Stimulated activated CD4-positive, alpha-beta T cell treated with anti-CD3 and anti-CD28 coated beads, TNF-alpha, amount 100 ng/mL, for 4 hours (primary cell): ENCODE measurements at places on chromosomes 13 and 19.

- DNase-seq, result no peak
Observed at GRCh38 chr13:27679396-27679795, 57.7 kb downstream of the POLR1D start.

GRCh38 chr13:44280456-44280855 lies 93.2 kb upstream of the SERP2 start:
- DNase-seq, result no peak

DNA sequence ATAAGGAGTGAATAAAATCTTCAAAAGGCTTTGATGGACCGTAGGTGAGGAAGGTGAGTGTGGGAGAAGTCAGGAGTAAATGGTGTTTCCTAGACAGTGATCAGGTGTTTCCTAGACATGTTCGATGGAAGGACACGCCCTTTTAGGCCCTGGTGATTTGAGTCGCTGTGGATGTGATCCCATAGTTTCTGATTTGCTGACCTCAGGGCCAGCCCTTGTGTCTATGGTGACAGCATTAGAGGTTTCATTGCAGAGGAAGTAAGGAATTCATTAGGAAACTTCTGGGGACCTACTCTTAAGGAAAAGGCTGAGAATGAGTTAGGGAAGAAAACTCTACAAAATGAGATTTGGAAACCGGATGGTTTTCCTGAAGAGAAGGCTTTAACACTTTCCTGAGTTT lies 31.5 kb upstream of the RNF113B start:
- no peak for DNase-seq

DNA sequence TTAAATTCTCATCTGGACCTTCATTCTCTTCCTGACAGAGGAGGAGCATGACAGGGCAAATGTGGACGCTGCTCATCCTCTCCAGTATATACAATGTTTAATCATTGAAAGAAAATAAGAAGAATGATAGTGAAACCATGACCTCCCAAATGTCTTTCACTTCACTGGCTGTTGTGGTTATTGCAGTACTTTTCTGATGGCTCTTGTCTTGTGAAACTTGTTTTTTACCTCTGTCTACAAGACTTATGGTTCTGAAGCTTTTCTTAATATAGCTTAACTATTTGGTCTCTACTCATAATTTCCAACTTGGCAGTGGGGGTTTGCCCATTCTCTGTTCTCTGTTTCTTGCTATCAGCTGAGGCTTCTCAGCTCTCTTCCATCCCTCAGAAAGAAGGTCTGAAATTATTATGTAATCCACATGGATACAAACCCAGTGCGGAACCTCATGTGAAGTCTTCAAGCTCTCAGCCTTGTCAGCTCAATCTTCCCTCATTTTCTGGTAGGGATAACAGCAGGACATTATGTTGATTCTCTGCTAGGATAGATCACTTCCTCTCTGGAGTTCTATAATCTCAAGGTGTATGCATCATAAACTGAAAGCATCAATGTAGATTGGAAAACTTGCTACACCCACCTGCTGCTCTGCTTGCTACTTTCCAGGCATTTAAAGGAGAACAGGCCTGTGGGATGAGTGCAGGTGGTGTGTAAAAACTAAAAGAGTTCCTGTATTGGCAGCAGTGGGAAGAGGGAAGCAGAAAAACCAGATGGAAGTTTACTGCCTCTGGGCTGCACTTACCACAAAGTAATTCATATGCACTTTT lies 250.3 kb upstream of the HTR2A start:
- no peak for DNase-seq

- DNase-seq, result no peak
Observed at GRCh38 chr13:113489549-113490495, 689 bp downstream of the DCUN1D2 start.

- no peak for DNase-seq
Observed at GRCh38 chr13:97539651-97540610, 106.0 kb downstream of the RAP2A start.

DNA sequence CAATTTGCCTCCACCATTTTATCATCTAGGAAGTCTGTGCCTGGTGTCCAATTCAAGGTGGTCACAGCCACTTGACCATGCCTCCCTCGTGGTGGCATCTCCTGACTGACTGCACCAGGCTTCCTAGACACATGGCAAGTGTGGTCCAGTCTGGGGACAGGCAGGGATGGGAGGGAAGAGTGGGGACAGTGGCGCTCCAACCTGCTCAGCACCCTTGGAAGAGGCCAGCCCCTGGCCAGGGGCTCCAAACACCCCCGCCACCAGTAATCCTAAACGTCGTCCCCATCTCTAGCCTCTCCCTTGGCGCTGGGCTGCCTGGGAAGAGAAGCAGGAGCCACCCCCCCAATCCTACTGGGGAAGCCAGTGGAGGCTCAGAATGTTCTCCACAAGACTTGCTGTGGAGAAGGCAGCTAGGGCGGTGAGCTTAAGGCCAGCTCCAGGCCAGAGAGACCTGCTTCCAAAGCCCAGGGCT lies 2.7 kb downstream of the RPL36 start:
- no peak for DNase-seq

GRCh38 chr13:95722241-95722640 lies 45.3 kb downstream of the DNAJC3 start:
- DNase-seq, result no peak

DNA sequence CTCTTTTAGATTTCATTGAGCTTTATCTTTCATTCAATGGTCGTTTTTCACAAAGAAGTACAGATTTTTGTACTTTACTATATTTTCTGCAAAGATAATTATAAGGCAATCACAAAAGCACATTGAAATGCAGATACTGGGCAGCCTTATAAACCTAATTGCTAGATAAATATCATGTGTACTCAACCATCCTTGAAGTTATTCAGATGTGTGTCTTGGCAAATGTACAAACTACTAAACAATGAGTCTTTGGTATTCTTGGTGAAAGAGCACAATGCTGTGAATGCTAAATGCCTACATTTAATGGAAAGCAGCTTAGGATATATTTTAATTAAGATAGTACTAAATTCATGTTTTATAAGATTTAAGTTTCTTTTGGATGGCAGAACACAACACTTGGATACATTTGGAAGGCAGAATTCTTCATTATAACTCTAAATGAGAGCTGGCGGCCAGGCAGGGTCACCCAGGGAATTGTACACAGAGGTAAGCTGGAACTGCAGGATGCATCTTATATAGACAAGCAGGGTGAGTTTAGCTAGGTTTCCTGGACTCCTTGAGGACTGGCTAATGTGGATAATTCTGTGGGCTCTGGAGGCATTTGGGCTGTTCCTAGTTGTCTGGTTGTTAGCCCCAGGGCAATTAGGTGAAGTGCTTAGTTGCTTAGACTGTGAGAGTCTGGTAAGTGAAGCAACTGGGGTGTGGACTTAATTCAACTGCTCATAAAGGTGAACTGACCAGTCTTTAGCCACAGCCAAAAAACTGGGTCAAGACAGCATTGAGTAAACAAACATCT lies 286.6 kb downstream of the PCDH20 start:
- no peak for DNase-seq

DNA sequence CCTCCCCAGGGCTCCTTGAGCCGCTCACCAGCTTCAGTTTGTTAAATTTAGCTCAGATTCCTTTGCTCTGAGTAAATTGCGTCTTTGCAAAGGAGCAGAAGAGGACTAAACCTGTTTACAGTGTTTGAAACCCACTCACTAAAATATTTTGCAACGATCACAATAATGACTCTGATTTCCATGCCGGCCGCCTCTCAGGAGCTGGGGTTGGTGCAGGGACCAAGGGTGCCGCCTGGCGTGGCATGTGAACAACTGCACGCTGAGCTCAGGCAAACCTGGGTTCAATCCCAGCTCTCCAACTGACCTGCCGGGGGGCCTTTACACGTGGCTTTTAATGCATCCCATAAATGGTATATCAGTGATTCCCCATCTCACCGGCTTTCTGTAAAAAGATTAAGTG lies 68.7 kb upstream of the CACNA1A start:
- no peak for DNase-seq

- no peak for DNase-seq
Observed at GRCh38 chr13:85896516-85897450, 97.6 kb upstream of the SLITRK6 start.

- DNase-seq, result no peak
Observed at GRCh38 chr19:6062274-6062673, 48.0 kb downstream of the RFX2 start.

GRCh38 chr13:106471957-106472543 lies 63.4 kb downstream of the EFNB2 start:
- no peak for DNase-seq

GRCh38 chr13:35684432-35684831 lies 207.9 kb upstream of the MAB21L1 start:
- no peak for DNase-seq

- no peak for DNase-seq
Observed at GRCh38 chr19:29781386-29782259, 30.2 kb upstream of the CCNE1 start.

DNA sequence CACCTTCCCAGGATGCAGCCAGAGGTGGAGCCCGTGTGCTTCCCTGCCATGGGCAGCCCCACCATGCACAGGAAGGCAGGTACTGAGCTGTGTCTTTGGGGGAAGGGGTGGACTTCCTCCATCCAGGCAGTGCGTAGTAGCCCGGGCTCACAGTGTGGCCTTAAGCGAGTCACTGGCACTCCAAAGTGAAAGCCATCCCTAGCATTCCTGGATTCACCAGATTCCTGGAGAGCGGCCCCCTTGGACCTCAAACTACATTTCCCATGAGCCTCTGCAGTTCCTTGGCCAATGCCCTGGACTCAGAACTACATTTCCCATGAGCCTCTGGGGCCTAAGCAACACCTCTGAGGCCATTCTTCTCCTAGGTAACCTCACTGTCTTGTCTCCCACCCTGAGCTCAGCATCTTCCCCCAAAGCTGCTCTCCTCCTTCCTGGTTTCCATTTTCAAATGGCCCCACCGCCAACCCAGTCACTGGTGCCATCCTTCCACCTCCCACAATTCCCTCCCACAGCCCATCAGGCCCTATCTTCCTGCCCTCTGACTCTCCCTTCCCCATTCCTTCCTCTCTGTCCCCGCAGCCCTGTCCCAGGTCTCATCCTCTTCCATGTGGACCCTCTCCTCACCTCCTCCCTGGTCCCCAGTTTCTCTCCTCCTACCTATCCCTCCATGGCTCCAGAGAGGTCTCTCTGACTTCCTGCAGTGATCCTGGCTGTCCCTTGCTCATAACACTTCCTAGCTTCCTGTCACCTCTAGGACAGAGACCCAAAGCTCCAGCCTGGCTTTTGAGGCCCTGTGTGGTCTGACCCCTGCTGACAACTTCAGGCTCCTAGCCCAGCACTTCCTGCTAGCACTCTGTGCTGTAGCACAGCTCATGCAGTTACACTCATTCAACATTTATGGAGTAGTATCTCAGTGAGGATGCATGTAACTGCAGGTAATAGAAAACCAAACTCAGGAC lies at the start of gene C19orf81:
Gene C19orf81, plus strand, starts transcription at position 13 of the 959 bp plus-strand sequence. Its CDS starts 0 bp downstream, at position 13.
- DNase-seq, result no peak

- no peak for DNase-seq
Observed at GRCh38 chr13:91660076-91660415, 261.6 kb downstream of the GPC5 start.

DNA sequence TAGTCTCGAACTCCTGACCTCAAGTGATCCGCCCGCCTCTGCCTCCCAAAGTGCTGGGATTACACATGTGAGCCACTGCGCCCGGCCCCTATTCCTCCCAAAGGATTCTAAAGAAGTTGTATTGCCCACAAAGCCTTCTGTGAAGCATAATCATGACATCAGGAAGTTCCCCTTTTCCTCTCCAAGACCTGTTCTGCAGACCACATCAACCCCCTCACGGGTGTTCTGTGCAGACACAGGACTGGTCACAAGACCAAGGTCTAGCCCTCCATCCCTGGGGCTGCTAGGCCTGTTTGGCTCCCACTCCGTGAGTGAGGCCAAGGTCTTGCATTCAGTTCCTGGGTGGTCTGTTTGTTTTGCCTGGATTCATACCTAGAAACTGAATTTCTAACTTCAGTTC lies 178.1 kb downstream of the FLT1 start:
- no peak for DNase-seq

- DNase-seq, result no peak
Observed at GRCh38 chr13:44927968-44928367, 61.3 kb downstream of the NUFIP1 start.

- DNase-seq, result no peak
Observed at GRCh38 chr13:99311137-99311536, 3.9 kb upstream of the GPR183 start.

DNA sequence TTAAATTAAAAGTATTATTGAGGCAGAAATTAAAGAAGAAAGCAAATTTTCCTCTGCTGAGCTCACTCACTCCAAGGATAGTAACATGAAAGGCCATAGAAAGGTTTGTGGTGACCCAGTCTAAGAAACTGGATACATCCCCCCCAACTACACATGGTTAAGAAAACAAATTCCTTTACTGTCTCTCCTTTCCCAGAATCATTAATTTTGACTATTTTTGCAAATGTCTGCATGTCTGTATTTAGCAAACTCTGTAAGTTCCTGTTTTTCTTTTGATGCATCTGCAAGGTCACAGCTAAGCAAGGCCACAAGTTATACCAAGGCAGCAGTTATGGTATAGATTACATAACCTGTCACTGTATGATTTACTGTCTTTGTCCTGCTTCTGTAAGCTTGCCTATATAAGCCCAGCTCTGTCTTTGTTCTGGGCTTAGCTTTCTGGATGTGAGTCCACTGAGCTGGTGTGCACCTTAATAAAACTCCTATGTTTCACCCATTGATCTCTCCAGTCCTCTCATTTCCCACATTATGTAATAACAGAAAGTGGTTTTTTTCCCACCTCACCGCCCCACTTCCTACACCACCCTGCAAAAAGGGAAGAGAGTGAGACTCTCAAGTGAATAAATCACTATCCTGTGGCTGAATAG lies 8.5 kb upstream of the ZNF83 start:
- DNase-seq, result no peak

DNA sequence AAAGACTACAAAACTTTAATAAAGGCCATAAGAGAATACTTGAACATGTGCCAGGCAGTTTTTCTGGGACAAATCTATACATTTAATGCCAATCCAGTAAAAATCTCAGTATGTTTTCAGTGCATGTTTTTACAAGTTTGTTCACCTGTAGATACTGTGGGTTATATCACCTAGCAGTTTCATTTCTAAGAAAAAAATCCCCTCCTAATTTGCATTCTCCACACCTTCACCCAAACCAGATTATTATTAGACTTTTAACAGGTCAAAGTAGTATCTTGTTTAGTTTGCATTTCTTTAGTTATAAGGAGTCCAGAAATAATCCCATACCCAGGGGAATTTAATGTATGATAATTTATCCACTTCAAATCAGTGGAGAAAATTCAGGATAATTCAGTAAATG lies 17.0 kb upstream of the LPAR6 start:
- no peak for DNase-seq

- DNase-seq, result no peak
Observed at GRCh38 chr13:48159826-48160225, 64.9 kb upstream of the MED4 start.

DNA sequence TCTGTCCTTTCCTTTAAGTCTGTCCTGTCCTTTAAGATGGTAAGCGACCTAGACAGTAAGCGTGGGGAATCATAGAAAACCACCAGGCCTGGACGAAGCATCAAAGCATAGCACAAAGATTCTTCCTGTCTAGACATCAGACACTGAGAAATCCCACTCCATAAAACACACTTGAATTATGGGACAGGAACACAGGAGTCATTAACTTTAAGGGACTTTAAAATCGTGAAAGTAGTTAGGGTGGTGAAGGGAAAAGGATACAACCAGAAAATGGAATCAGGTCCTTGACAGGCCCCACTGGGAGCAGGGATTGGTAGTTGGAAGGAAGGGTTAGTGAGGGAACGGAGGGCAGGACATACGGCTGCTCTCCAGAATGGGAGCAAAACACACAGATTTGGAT lies 31.6 kb upstream of the C1QTNF9 start:
- no peak for DNase-seq
